ENCODE measurements at places on chromosomes 5 and 9.

DNA sequence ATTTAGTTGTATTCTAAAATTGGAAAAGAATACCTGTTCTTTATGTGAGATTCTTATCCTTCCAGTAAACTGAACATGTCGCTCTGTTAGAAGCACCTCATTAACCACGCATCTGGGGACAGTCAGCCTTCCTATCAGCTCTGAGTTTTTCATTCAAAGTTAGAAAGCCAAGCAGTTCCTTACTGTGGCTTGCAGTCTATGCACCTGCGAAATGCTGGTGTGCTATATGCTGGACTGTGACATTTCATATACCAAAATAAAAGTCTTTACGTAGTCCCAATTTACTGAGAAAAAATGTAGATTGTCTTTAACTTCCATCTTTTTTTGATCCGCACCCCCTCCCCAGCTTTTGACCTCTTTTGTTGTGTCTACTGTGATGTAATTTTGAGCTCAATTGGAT lies 4.3 kb downstream of the ANP32B start:
- peak; percentile 42 for DNase-seq

DNA sequence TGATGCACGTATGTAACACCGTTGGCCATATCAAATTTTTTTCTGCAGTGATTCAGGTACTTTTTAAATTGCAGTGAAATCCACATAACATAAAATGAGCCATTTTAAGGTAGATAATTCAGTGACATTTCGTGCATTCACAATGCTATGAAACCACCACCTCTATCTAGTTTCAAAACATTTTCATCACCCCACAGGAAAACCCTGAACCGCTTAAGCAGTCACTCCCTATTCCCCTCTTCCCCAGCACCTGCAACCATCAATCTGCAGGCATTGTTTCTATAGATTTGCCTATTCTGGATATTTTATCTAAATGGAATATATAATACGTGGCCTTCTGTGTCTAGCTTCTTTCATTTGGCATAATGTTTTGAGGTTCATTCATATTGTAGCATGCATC lies 79.2 kb downstream of the BOD1 start:
- DNase-seq, result no peak

DNA sequence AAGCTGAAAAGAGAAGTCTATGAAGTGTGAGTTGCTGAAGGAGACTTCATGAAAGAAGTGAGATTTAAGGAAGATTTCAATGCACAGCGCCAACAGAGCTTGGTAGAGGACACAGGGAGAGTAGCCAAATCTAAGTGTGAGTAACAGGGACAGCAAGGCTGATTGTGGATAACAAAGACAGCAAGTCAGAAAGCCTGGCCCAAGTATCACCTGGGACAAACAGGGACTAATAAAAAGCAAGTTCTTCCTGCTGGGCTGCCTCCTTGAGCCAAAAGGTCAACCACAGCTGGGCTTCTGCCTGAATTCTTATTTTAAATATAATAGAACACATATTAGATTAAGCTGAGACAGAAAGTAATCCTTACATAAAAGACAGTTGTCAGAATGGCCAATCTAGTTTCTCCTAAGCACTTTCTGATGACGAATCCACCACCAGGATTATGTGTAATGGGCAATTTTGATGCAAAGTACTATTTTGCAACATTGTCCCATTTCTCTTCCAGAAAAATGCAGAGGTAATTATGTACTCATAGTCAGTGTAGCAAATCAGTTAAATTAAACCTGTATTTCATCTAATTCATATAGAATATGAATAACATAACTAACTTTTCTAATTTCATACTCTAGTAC lies 73.8 kb downstream of the MAPKAP1 start:
- DNase-seq, result no peak

GRCh38 chr5:13276156-13276555 lies 668.3 kb downstream of the DNAH5 start:
- DNase-seq, result no peak

GRCh38 chr5:42811591-42812446 lies at the start of gene SELENOP:
TSS of gene SELENOP (minus strand) at chr5:42811892. CDS start at chr5:42808353, 3,539 bp downstream.
- DNase-seq, result peak; percentile 46

DNA sequence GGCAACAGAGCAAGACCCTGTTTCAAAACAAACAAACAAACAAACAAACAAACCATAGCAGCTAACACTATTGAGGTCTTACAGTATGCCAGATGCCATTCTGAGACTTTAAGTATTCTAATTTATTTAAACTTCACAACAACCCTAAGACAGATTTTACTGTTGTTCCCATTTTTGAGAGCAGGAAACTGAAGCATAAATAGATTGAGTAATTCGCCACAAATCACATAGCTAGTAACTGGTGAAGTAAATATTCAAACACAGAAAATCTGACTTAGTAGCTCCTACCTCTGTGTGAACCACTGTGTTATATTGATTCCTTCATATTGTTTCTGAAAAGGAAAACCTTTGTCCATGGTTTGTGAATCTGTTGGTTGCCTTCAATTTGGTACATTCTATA lies 98.4 kb downstream of the UNC13B start:
- no peak for DNase-seq

DNA sequence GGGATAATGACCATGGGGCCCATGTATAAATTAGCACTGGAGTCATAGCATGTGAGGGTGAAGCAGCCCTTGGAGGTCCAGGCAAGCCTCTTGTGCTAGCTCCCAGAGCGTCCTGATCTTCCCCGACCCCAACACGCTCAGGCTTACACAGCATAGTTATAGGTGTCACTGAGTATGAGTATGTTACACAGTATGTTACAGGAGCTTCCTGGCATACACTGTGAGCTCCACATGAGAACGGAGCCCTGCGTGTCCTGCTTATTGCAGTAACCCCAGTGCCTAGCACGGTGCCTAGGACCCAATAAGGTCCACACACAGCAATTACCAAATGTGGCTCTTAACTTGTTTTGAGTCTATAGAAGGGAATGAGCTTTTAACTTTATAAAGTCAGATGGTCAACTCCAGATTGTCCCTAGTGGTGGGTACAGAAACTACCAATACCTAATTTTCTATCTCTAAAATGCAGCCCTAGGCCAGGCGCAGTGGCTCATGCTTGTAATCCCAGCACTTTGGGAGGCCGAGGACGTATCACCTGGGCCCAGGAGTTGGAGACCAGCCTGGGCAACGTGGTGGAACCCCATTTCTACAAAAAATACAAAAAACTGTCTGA lies 64.1 kb downstream of the PLAC8L1 start:
- peak; percentile 76 for DNase-seq

- DNase-seq, result no peak
Observed at GRCh38 chr5:168404365-168404764, 81.9 kb upstream of the RARS1 start.

- no peak for DNase-seq
Observed at GRCh38 chr5:54885636-54886035, 99.8 kb downstream of the ESM1 start.

- no peak for DNase-seq
Observed at GRCh38 chr5:55546947-55547346, 12.2 kb upstream of the PLPP1 start.

DNA sequence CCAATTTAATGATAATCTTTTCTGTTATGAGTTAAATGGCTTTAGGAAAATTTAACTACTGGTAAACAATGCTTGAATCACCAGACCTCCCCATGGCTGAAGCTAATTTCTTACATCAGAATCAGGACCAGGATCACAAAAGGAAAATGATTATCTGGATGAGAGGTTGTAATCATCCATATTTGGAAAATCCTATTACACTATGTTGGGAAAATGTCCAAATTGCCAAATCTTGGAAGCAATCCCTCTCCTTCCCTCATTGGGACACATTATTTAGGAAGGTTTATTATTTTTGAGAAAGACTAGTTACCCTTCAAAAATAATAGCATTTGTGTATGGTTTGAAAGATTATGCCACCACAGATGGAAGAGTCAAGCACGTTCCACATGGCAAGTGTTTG lies 130.7 kb upstream of the MINAR2 start:
- no peak for DNase-seq

- DNase-seq, result no peak
Observed at GRCh38 chr5:177349362-177349647, 2.2 kb downstream of the LMAN2 start.

GRCh38 chr5:172534229-172535107 lies 80.1 kb upstream of the SH3PXD2B start:
- DNase-seq, result no peak

GRCh38 chr9:132744881-132745755 lies 74.9 kb downstream of the GTF3C4 start:
- DNase-seq, result peak; percentile 61

DNA sequence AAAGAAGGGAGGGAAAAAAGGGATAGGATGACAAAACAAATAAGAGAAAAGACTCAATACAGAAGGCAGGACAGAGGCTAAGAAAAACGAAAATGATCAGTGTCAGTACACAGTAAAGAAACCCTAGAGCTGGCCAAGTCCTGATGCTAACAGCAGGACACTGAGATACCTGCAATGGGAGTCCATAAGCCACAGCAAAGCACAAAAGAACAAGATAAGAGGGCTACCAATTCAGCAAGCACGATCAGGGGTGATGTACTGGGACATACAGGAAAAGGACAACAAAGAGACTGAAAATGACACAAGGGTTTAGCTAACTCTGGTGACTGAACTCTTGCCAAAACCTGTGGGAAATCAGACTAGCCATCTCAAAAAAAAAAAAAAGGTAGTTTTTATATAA lies 1072.6 kb upstream of the COX7C start:
- no peak for DNase-seq

DNA sequence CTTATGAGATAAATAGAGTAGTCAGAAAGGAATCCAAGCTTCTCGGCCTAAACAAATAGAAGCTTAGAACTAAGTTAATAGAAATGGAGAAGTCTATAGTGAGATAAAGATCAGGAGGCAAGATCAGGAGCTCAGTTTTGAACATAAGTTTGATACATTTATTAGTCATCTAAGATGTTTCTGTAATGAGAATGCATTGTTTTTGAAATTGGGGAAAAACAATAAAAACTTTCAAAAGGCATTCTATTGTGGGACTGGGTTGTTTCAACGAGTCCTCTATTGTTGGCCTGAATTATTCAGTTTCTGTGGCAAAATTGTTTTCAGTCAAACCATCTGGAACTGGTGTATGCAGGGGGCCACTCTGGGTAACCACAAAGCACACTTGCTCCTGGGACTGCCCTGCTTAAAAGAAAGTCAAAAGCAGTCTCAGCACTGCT lies 181.0 kb upstream of the CLINT1 start:
- DNase-seq, result peak; percentile 22

DNA sequence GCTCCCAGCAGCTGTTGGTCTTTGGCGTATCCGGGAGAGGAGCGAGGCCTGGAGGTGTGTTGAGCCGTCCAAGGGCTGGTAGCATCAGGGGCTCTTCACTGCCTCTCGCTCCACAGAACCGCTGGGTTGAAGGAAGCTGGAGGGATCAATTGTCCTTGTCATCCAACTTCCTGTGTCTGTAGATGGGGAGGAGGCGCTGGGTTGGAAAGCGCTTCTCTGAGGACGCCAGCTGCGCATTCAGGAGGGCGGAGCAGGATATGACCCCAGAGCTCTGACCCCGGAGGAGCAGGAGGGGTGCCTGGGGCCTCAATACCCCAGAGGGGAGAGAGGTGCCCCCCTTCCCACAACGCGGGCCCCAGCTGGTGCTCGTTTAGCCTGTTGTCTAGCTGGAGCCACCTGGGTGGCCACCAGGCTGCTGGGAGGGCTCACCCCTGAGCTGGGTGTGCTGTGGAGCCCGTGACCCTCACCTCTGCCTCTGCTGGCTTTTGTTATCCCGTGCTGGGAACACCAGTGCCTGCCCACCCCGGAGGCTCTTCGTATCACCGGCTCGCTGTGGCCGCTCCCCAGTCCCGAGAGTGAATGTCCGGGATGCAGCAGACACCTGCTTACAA lies 2.0 kb upstream of the DBH start:
- peak; percentile 13 for DNase-seq

GRCh38 chr9:116716438-116716837 lies 29.3 kb downstream of the TRIM32 start:
- no peak for DNase-seq

- no peak for DNase-seq
Observed at GRCh38 chr9:2000314-2000713, 14.8 kb upstream of the SMARCA2 start.

- peak; percentile 74 for DNase-seq
Observed at GRCh38 chr5:132688536-132689339, 14.9 kb downstream of the IL4 start.

GRCh38 chr5:120326651-120327050 lies 137.4 kb upstream of the PRR16 start:
- no peak for DNase-seq

- no peak for DNase-seq
Observed at GRCh38 chr5:42810834-42811590, 680 bp downstream of the SELENOP start.

DNA sequence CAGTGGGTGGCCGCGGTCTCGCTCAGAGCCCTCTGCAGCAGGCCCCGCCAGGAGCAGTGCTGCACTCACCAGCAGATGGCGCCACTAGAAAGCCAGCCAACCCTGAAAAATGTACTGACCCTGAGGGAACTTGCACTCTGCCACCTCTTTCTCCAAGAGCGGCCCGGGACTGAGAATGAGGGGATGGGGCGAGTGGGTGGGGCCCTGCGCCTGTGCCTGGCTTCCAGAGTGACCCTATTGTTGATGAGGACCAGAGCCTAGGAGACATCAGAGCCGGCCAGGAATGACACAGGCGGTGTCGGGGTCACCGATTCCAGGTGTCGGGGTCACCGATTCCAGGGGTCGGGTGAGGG lies 2.9 kb upstream of the IL17B start:
- peak; percentile 84 for DNase-seq

GRCh38 chr5:37696190-37697021 lies 143.4 kb downstream of the GDNF start:
- DNase-seq, result no peak

DNA sequence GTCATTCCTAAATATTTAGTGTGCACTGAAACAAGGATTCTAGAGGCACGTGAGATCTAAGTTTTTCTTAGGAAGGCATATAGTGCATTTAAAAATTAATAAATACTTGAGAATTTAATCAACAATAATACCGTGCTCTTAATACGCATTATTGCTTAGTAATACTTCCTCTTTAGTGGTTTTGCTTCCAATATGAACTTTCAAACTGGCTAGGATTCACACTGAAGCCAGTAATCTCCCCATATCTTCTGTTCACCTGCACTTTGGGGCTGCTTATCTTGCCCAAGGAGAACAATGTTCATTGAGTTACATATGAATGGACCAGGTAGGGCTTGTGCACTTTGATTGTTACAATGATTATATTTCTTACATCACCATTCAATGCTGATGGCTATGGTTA lies 180.5 kb upstream of the RIOK2 start:
- peak; percentile 5 for DNase-seq

GRCh38 chr5:79183617-79184016 lies 52.3 kb upstream of the JMY start:
- no peak for DNase-seq

DNA sequence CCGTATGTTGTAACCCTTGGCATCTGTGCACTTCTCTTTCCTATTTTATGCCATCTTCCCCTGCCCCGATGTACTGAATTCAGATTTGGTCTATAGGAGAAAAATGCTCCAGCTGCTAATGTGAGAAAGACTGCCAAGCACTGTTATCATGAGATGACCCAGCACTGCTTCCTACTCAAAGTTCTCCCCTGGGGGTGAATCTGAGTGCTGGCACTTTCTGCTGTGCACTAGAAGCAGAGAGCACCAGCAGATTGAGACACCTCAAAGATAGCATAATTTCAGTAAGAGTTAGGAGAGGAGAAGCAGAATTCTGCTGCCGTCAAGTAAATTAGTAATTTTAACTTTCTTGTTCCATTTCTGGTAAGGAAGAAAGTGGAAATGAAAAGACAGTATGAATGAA lies 92.8 kb upstream of the ACOT12 start:
- no peak for DNase-seq

Data from hematopoietic multipotent progenitor cell treated with erythropoietin and hydrocortisone succinate and interleukin-3 and kit ligand, for 4 days (in vitro differentiated cells).